Amygdala (tissue), 56 donors: ENCODE measurements at places on chromosomes 7 and 10.

- no peak for DNase-seq
Observed at GRCh38 chr10:100654782-100655325, 90.5 kb upstream of the PAX2 start.

- no peak for DNase-seq
Observed at GRCh38 chr7:43481902-43482678, 100.8 kb upstream of the STK17A start.

DNA sequence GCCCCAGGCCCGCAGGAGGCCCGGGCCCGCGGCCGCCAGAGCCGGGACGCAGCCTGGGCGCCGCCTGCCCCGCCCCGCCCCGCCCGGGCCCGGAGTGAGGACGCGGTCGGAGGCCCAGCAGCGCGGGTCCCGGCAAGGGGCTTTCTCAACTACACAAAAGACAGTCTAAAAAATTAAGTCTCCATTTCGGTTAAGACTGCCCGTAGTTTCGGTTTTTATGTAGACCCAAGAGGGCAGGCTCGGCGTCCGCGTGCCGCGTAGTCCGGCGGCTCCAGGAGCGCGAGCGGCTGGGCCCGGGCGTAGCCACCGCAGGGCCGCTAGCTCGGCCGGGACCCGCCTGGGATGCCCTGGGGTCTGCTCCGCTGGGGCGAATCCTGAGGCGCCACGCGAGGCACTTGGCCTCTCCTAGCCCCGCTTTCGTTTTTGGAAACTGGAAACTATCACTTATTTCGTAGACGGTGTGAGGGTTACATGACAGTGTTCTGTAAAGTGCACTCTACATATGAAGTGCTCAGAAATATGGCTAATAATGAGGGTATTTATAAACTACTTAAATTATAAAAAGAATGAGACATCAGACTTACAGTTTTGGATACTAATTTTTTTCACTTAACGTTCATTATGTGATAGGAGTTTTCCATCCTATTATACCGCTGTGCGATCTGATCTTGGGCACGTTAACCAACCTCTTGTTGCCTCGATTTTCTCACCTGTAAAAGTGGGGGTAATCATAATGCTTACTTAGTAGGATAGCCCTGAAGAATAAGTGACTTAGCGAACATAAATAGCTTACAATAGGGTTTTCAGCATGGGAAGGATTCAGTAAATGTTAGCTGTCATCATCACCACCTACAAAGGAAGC, 573 bp downstream of the BLVRA start:
- DNase-seq: no peak

DNA sequence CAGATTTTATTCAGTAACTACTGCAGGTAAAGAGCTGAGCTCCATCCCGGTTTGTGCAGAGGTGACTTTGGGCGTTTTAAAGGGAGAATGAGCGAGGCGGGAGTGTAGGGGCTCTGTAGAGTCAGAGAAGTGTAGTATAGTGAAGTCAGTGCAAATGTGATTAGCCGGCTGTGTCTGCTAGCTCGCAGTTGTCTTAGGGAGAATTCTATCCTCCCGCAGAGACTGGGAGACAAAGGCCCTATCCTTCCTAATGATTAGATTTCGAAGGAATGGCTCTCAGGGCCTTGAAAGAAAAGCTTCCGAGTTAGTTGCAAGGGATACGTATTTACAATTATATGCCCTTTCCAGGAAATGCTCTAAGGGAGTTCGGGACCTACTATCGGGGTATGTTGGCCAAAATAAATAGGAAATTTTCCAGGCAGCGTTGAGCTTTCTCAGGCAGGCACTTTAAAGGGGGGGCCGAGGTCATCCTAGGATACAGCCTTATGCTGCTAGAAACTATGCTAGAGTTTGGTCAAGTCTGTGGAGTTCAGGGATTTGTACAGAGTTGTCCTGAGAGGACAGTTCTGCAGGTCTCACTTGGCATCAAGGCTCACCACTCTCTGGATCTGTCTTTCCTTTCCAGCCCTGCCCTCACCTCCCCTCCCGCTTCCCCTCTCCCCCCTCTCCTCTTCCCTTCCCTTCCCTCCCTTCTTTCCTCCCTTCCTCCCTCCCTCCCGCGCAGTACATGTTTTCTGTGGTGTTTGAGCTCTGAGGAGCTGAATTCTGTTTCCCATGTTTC, 825 bp downstream of the MRPL32 start:
- no peak for DNase-seq

DNA sequence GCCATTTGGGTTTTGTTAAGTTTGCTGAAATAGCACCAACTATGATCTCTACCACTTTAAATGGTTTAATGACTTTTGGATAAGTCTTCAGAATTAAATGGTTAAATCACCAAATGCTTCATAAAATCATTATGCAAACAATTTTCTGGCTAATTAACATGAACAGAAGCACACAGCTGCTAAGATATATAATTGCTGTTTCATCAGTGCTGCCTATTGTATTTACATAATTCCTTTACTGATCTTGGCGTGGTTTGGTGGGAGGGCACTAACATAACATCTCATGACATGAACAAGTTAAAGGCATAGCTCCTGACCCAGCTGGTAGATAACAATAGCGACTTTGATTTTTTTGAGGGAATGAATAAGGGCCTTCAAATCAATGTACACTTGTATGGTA, 94.1 kb downstream of the FZD1 start:
- no peak for DNase-seq

GRCh38 chr7:99196536-99197258, 11.2 kb downstream of the KPNA7 start:
- DNase-seq: no peak

DNA sequence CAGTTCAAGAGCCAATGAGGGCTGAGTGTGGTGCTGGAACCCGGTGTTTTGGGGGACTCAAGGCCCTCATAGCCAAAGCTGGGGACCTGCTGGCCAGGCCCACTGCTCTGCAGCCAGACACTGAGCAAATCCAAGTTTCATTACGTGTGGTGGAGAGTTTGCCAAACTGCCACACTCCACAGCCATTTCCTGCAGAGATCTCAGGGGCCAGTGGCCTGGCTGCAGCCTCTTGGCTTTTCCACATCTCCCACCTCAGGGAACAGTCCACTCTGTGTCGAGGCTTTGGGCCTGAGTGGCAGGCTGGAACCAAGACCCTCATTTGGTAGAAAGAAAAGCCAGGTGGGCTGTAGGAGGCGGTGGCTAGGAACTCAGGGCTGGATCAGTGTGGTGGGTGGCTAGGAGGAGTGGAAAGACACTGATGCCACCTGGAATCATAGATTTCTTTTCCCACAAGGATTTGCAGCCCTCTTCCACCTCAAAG, 3.2 kb downstream of the HOXA11 start:
- no peak for DNase-seq

DNA sequence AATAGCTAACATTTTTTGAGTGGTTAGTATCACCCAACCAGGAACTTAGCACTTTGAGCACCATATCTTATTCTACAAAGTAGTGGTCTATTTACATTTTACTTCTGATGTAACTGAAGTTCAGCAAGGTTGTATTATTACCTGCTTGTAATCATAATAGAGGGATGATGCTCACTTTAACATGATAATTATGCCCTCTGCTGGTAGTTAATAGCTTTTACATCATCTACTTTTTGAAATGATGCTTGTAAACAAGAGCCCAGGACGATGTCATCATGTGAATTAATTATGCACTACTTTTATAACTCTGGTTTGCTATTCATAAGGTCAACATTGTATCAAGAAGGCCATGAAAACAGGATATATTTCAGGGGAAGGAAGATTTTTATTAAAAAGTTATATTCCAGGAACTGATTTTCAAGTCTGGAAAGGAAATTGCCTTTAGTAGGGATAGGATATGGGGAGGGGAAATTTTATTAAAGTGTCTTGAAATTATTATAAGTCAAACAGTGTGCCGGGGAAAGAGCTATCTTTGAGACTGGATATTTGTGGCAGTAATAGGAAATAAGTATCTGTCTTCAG, 80.3 kb upstream of the SCIN start:
- DNase-seq: no peak

DNA sequence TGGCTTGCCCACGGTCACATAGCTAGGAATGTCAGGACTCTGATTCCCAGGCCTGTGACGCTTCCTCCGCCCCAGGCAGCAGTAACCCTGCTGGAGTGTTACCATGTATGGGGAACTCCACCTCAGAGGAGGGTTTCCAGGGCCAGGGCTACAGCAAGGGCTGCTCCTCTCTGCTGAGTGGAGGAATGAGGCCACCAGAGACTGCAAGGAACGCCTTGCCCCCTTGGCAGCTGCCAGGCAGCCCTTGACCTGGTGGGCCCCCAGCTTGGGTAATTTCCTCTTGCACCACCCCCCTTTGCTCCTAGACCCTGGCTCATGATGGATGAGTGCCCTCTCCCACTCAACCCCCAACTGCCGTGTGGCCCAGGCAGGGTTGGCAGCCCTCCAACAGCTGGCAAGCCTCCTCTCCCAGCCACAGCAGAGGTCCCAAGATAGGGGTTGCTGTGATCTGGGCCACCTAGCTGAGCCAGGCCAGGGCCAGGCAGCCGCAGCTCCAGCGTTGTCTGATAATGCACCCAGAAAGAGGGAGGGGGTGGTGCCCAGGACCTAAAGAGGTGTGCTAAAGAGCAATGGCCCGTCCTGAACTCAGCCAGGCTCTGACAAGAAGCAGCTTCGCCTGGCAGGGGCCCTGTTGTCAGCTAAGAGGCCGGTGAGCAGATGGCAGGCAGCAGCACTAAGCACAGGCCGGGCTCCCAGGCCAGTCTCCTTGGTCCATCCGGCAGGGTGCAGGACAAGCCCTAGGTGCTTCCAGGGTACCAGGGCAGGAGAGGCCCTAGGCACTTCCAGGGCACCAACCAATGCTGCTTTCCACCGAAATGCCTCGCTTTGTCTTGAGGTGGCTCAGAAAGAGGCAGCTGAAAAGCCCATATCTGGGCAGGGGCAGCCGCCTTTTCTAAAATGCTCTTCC, 35.4 kb downstream of the DRGX start:
- DNase-seq: no peak
